GM13977 (cell line): ENCODE measurements at places on chromosomes 5 and 9.

DNA sequence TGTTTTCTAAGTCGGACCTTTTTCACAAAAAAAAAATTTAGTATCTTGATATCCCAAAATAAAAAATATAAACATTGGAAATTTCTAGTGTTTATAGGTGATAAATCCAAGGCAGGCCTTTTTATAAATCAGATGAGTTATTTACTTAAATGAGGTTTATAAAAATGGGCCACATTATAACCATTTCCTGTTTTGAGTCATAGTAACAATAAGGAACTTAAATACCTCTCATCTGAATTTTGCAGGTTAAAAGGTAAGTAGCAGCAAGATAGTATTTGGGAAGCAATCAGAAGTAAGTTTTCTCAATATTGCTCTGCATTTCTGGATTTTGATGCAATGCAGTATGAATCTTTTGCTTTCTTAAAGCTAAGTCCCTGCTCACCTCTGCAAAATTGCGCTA is 3.9 kb downstream of the SPTAN1 start:
- no peak for DNase-seq

DNA sequence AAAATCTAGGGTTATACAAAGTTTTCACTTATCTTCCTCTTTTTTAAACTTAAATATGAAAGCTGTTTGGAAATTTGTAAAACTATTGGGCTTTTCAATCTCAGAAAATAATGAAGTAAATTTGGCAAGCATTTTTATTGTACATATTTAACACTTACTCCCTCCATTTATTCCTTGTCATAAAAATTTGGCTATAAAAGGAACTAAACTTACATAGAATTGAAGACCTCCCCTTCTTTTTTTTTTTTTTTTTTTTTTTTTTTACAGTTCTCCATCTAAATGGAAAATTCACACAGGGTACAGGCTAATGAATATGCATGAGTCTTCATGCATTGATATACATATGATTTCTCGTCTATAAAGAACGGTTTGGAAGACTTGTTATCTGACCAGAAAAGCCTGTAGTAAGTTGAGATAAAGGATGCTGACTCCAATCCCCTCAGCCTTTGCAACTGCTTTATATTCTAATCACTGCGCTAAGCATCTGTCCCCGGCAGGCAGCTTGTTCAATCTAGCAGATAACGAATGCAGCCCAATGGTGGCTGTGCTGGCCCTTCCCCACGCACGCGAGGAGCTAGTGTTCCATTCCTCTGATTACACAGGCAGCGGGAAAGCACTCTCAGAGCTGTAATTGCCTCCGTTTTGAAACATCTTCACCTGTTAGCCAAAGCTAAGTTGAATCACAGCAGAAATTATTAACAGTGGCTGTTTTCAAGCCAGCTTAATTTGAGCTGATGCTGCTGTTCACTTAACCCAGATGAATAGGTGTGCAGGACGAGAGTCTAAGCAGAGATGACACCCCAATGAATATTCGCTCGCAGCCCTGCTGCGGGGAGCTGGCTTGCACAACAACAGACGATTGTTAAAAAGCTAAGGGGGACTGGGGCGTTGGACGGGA is 453.8 kb upstream of the ZNF608 start:
- DNase-seq = no peak

DNA sequence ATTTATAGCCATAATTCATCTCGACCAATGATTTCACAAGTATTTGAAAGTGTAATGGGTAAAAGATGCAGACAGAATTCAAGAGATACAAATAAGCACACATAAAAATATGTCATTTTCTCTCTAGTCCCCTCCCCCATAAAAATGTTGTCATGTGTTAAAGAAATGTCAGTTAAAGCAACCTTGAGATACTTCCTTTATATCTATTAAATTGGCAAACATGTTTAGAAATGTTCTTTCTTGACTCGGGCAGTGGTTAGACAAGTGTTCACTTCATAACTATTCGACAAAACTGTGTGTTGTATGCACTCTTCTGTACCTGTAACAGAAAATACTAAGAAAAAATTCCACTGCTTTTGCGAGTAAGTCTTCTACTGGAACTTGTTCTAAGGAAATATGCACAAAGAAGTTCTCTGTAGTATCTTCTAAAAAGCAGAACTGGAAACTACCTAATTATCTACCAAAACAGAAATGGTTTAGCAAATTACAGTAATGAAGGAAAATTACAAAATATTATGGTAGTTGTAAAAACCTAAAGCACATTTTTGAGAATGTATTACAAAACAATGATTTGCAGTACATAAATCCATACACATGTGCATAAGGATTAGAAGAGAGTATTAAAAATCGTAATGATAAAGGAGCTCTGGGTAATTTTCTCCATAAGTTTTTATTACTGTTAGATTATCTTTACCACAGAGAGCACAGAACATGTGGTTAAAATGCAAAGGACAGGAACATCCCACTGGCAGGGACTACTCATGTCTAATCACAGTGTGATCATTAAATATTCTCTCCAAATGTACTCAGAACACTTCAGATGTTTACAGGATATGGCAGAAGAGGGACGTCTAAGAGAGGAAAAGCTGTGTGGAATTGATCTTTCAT is 35.9 kb downstream of the FBXW2 start:
- no peak for DNase-seq

DNA sequence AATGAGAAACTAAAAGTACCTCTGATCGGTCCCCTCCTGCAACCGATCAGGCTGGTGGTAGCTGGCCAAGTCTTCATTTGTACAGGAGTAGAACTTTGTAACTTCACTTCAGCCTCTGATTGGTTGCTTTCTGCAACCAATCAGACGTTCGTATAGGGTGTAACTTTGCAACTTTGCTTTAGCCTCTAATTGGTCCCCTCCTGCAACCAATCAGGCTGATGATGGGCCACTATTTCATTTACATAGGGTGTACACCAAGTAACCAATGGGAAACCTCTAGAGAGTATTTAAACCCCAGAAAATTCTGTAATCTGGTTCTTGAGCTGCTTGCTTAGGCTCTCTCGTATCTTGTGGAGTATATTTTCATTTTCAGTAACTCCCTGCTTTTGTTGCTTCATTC is 445.5 kb downstream of the MED10 start:
- no peak for DNase-seq

DNA sequence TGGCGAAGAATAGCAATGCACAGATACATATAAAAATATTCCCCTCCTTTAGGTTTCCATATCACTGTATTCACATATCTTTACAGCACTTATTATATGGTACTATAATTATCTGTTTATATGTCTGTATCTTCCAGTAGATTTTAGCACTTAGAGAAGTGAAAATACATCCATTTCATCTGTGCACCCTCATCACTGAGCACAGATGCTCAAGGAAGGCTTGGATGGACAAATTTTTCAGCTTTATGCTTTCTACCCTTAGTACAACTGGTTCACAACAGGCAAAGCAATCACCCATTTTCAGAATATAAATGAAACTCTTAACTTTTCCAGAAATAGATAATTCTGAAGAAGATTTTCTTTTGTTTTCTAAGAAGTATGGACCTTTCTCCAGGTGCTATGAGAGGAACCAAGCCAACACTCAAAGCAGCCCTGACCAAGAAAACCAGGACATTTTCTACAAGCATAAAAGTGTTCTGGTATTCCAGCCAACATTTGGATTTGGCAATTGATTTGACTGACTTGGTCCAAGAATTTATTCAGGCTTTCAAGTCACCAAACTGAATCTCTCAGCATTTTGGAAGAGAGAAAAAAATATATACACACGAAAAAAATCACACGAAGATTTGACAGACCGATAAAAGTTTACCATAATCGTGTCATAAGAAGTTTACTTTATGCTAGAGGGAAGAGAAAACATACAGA is 170.2 kb upstream of the CD180 start:
- no peak for DNase-seq
